ENCODE measurements at places on chromosomes 3 and 15.

DNA sequence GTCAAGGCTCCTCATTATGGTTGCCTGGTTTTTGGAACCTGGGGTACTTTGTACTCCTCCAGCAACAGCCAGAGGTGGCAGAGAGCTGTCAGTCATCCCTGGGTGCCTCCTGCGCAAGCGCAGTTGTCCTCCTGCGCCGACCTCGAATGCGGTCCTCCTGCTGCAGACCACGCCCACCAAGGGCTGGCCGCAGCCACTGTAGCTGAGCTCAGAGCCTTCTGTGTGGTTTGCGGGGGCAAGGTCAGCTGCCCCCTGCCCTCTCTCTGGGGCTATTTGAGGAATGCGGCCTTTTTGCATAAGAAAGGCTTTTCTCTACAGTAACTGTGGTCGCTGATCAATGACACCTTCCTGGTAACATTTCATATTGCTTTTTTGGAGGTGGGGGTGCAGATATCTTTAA is 131.3 kb upstream of the SNRPN start:
- DNase-seq = peak; percentile 60

DNA sequence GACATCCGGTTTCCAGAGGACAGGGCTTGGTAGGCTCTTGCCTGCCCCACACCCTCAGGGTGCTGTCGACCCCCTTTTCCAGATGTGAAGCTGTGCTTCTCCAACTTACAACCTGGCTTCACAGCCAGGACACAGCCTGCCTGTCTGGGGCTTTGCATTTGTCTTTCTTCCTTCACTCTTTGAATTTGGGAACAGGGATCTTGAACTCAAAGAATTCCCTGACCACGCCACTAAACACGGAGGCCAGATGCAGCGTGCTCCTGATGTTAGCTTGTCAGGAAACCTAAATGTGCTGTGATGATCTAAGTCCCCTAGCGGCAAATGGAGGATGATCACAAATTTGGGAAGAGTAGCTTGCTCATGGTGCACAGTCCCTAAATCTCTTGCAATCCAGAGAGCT is 244.8 kb upstream of the RGMA start:
- no peak for DNase-seq

DNA sequence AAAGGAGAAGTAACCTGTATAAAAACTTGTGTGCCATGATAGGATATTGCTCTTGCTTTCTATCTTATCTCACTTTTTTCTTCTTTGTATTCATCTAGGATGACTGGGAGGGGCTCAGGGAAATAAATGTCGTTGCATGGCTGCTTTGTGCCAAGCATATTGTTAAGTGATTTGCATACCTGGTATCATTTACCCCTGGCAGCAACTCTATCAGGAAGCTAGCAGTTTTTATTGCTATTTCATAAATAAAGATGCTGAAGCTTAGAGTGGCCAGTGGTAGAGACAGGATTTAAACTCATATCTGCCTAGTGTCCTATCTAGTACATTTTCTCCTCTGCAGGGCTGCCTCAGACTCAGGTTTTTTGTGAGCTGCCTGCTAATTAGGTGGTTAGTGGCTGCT is 253.3 kb downstream of the PTPRG start:
- DNase-seq = no peak

GRCh38 chr3:37491776-37492175 is 317.4 kb upstream of the LRRFIP2 start:
- no peak for DNase-seq

- no peak for DNase-seq
Measured at GRCh38 chr3:39721076-39721475, 88.3 kb upstream of the MYRIP start.

DNA sequence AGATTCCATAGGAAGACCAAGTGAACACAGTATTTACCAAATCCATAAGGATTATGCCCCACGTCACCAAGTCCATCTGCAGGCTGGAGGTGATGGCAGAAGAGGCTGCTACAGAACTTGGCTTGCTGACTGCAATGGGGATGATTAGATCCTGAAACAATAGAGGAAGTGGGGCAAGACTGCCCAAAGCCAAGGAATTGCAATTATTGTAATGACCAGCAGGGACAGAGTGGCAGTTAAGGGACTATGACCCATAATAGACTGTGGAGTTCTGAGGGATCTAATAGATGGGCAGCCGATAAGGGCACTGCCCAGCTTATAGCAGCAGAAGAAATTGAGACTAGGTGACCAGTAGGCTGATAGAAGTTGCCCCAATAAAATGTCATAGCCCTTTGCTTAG is 108.4 kb downstream of the MINAR1 start:
- DNase-seq = no peak

DNA sequence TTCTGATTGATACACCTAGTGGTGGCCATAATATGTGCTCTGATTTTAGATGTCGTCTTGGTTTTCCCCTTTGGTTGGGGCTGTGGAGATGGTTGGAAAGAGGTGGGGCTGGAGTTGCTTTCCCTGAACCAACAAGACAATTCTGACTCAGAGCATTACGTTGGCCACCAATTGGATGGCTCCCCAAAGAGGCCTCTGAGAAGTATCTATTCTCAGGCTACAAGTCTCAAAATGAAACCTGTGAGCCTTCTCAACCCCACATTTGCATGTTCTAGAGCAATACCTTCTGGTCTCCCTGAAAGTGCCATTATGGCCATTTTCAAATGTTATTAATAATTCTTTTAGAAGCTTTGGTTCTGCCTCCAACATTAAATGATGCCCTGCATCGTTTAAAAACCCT is 188.4 kb upstream of the WNT5A start:
- DNase-seq = no peak

DNA sequence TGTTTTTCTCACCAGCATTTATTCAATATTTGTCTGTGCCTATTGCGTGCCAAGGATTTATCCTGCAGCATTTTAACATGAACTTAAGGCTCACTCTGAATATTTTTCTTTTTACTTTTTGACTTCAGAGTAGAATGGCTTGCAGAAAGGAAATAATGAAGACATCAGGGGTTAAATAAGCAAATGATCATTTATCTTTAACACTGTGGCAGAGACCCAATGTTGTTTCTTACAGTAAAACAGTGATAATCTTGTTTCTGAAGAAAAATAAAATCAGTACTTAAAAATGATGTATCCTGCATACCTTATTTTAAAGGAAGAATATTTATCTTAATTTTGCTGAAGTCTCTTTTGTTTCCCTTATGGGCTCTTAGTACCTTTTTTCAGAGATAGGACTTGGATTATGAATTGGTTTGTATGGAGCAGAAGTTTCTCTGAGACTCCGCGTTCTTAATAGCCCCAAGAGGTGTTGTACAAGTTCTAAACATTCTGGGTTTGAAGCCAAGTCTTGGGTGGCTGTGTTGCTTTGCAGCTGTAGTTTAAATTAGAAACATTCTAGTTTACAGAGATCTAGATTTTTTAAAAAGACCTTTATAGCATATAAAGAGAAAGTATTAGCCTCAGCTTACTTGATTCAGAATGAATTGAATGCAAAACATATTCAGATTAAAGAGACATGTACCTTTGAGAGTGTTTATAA is 40.5 kb downstream of the COL6A6 start:
- no peak for DNase-seq

GRCh38 chr3:183873914-183874313 is 10.8 kb downstream of the PARL start:
- no peak for DNase-seq

DNA sequence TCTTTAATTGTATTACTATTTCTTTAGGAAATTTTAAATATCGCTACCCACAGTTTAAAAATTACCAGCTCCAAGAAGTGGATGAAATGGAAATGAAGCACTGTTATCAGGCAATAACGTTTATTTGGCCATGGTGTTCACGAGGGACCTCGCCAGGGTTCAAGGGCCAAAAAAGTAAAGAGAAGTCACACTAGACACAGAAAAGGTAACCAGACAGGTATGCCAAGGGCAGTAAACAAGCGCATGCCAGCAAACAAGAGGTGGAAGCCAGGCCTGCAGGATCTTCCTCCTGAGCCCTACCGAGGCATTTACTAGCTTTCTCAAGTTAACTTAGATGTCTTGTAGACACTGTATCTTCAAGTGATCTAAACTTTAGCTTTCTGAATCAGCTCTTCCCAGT is 113.5 kb downstream of the PLD1 start:
- DNase-seq = no peak

DNA sequence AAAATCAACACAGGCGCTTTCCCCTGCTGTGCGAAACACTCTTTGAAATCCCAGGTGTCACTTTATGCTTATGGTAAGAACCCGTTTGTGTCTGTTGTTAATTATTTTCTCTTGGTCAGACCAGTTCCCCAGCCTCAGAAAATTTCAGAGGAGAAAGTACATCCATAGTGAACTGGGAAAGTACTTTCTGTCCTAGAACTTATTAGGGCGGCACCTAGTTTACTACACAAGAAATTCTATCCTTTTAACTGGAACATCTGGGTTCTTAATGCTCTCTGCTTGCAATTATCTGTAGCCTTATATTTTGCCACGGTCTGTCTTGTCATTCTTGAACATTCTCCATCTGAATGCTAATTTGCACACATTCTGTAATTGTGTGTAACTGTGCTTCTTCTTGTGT is 215.0 kb downstream of the PTPRG start:
- no peak for DNase-seq

GRCh38 chr3:179884136-179884535 is 152.6 kb downstream of the PEX5L start:
- no peak for DNase-seq

GRCh38 chr15:83769411-83769999 is 115.6 kb downstream of the ADAMTSL3 start:
- no peak for DNase-seq

- DNase-seq = no peak
Measured at GRCh38 chr3:95886616-95887015, 927.8 kb upstream of the EPHA6 start.

DNA sequence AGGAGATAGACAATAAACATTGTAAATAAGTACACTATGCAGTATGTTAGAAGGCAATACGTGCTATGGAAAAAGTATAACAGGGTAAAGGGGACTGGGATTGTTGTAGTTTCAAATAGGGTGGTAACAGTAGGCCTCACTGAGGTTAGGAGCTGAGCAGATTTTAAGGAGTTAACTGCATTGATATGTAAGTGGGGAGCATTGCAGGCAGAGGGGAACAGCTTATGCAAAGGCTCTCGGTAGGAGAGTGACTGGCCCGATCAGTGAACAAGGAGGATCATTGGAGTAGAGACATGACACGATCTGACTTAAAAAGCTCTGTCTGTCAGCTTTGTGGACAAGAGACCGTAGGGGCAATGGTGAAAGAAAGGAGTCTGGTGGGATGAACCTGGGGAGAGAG is 46.8 kb downstream of the PCCB start:
- no peak for DNase-seq

DNA sequence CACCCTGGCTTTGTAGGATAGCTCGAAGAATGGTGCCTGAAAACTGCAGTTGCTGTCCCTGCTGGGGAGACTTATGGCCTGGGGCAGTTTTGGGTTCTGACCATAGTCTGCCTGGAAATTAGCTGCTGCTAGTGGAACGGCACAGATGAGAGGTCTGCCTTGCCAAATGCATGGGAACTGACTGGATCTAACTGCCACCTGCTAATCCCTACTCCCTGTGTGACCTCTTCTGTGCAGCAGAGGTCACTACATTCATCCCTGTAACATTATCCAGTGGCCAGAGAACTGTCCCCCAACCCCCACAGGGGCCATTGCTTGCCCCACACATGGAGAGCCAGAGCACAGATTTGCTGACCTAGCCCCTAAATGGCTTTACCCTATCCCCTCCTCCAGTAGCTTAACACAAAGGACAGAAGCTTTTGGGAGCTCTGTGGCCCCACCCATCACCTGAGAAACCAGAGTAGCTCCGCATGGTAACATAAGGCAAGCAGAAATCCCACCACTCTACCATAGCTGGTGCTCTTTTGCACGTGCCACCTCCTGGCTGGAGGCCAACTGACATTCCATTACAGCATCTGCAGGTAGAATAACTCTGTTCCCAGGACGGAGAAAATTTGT is 840.0 kb downstream of the EPHA3 start:
- no peak for DNase-seq

- no peak for DNase-seq
Measured at GRCh38 chr3:123657111-123657510, 72.3 kb upstream of the HACD2 start.

GRCh38 chr3:138452436-138452835 is 18.0 kb downstream of the ESYT3 start:
- no peak for DNase-seq

DNA sequence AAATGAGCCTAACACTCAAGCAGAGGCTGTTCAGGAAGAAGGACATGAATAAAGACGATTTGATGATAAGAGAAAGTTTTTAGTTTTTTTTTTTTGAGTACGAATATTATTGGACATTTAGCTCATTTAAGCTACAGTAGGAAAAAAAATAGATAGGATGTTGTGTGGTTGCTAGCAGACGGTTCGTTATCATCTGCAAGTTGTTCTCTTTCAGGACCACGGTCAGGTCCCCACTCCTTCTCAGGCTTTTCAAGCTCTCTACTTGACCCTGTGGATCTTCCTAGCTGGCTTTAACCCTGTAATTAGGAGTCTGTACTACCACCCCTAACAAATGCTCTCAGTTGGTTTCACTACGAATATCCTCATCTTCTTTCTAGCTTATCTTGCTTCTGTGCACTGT is 1.1 kb downstream of the KCNH8 start:
- peak; percentile 4 for DNase-seq

- DNase-seq = no peak
Measured at GRCh38 chr3:140360332-140360731, 317.5 kb upstream of the TRIM42 start.

- no peak for DNase-seq
Measured at GRCh38 chr3:4885316-4885715, 93.9 kb upstream of the BHLHE40 start.

- no peak for DNase-seq
Measured at GRCh38 chr15:42090781-42091180, 3.6 kb downstream of the PLA2G4D start.

GRCh38 chr15:37135225-37135624 is 34.9 kb upstream of the MEIS2 start:
- no peak for DNase-seq

DNA sequence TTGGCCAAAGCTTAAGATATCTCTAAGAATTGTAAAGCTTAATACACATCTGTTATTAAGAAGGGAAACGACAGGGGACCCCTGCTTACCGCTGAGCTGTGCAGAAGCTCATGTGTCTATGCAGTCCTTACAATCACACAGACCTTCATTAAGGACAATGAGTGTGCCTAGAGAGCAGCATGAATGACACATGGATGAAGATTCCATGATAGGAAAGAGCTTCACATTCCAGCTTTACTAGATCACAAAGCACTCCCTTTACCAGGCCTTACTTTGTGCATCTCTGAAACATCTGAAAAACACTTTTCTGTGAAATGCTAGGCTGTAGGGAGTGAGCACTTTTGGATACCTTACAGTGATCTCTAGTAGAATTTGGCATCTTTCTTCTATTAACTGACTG is 32.0 kb downstream of the RNF168 start:
- DNase-seq = no peak

GRCh38 chr15:64274341-64274950 is 81.5 kb downstream of the CSNK1G1 start:
- DNase-seq = no peak

- DNase-seq = no peak
Measured at GRCh38 chr3:57877116-57877515, 121.0 kb downstream of the SLMAP start.

- no peak for DNase-seq
Measured at GRCh38 chr15:38843736-38844590, 279.3 kb upstream of the RASGRP1 start.

Data from substantia nigra (tissue), 51 donors.